ENCODE measurements at places on chromosomes 4 and X.

- no peaks in the 10 kb centered on the region for H3K4me1 ChIP-seq
- peaks cover 8% of the 10 kb centered on the region for H3K36me3 ChIP-seq
- H3K27ac ChIP-seq: no peak overlapping the region
- H3K27me3 ChIP-seq: no peaks in the 10 kb centered on the region
Observed at GRCh38 chr4:65367306-65367705, 303.0 kb downstream of the EPHA5 start.

DNA sequence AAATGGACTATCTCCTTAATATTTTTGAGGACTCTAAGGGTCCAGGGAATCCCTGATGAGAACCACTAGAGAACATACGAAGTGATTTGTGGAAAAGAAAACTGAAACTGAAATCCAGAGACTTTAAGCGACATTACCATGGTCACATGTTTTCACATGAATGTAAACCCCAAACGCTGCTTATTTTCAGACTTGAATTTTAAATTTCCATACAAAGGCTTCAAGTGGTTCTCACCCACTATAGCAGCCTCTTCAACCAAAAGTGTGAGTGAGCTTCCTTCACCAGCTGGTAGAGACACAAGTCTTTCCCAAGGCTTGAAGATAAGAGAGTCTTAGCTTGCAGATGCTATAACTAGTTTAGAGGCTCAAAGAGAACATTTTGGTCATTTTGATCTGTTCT, 232.7 kb downstream of the MGST2 start:
- no peak overlapping the region for H3K4me3 ChIP-seq
- H3K36me3 ChIP-seq: no peaks in the 10 kb centered on the region
- no peak for DNase-seq
- peaks cover 10% of the 10 kb centered on the region for H3K4me1 ChIP-seq
- no peak overlapping the region for H3K27ac ChIP-seq

GRCh38 chrX:79130857-79131256, 13.6 kb upstream of the GPR174 start:
- H3K27me3 ChIP-seq: peaks cover 7% of the 10 kb centered on the region
- H3K27ac ChIP-seq: no peak overlapping the region
- peaks cover 5% of the 10 kb centered on the region for H3K4me1 ChIP-seq
- DNase-seq: no peak
- no peak overlapping the region for H3K4me3 ChIP-seq

GRCh38 chrX:1265086-1265485, 3.5 kb upstream of the CSF2RA start:
- H3K4me1 ChIP-seq: peaks cover 25% of the 10 kb centered on the region
- H3K27me3 ChIP-seq: no peaks in the 10 kb centered on the region
- no peak overlapping the region for H3K4me3 ChIP-seq
- DNase-seq: peak; percentile 18

DNA sequence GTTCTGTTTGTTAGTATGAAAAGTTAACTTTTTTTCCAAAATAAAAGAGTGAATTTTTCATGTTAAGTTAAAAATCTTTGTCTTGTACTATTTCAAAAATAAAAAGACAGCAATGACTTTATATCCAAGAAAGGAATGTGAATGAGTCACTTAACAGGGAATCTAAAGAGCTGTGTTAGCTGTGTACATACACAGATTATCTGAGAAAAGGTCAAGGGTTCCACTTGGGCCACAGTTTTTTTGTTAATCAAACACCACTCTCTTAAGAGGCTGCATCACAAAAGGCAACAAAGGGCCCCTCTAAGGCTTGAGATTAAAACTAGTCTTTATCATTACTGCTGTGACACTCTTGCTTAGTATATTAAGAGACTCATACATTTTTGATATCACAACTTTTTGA, 82.1 kb downstream of the FIP1L1 start:
- peak overlapping the region; percentile 20 for H3K27ac ChIP-seq
- DNase-seq: no peak
- H3K4me3 ChIP-seq: no peak overlapping the region
- no peaks in the 10 kb centered on the region for H3K27me3 ChIP-seq

DNA sequence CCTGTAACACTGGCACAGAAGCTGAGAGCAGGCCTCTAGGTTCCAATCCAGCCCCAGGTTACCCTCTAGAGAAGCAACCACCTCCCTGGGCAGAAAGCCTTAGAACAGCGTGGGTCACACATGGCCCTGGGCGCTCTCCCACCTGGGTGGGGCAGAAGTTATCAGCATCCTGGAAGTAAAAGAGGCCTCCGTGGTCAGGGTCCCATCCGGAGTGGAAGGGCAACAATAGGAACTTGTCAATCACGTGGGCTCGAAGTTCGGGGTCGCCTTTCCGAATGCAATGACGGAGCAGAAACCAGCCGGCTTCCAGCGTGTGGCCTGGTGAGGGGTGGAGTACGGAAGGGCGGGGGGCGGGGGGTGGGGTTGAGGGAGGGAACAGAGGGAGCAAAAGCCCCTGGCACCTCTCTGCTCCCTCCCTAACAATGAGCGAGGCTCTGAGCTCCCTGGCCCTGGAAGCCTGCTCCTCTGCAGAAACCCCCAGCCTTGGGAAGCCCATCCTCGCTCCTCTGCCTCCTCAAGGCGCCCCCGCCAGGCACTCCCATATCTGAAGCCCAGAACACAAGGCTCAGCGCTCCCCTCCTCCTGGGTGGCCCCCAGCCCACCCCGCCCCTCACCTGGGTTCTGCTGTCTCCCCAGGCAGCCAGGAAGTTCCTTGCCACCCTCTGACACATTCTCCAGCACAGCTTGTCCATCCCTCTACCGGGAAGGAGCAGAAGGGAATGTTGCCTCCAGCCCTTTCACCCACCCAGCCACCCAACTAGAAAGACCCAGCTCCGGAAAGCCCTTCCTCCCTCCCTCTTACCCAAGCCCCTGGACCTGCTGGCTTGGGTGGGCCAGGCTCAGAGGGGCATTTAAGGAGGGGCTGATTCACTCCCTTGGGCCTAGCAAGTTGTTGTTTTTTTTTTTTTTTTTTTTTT, 2.8 kb downstream of the RENBP start:
- H3K36me3 ChIP-seq: no peaks in the 10 kb centered on the region
- H3K27me3 ChIP-seq: peaks cover 5% of the 10 kb centered on the region
- no peak overlapping the region for H3K27ac ChIP-seq
- H3K4me3 ChIP-seq: peak overlapping the region; percentile 60
- DNase-seq: no peak
- peaks cover 10% of the 10 kb centered on the region for H3K4me1 ChIP-seq

DNA sequence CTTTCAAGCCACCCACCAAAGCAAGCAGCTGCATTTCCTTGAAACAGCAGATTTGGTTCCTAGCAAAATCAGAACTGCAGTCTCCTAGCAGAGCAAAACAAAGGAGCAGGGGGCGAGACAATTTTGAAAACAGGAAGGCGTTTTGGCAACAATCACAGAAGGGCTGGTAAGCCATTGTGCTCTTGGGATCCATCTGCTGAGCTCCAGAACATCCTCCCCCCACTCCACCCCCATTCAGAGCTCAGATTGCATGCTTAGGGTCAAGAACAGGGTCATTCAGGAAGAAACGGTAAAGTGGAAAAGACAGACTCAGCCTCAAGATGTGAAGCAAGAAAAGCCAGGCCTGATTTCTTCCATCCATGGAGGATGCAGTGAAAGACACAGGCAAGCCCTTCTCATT, 7.6 kb upstream of the PCDH19 start:
- H3K27me3 ChIP-seq: peaks cover 35% of the 10 kb centered on the region
- H3K27ac ChIP-seq: no peak overlapping the region
- no peak overlapping the region for H3K4me3 ChIP-seq
- no peaks in the 10 kb centered on the region for H3K4me1 ChIP-seq

DNA sequence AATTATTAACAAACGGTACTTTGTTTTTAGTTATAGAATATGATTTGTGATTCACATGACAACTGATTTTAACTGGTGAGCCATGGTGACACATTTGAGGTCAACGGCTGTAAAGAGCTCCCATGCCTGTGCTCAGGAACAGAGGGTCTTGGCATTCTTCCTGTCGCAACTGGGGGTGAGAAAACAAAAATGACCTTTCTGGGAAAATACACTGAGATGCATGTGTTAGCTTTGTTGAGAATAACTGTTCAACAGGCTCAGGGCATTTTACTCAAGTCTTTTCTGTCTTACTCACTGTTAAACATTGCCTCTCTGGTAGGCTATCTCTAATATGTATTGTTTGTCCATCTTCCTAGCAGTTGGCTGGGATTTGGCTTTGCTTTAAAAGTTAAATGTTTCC, 57.1 kb upstream of the HPGD start:
- no peak overlapping the region for H3K27ac ChIP-seq
- H3K27me3 ChIP-seq: no peaks in the 10 kb centered on the region
- no peaks in the 10 kb centered on the region for H3K4me1 ChIP-seq
- no peak for DNase-seq
- H3K36me3 ChIP-seq: no peaks in the 10 kb centered on the region

DNA sequence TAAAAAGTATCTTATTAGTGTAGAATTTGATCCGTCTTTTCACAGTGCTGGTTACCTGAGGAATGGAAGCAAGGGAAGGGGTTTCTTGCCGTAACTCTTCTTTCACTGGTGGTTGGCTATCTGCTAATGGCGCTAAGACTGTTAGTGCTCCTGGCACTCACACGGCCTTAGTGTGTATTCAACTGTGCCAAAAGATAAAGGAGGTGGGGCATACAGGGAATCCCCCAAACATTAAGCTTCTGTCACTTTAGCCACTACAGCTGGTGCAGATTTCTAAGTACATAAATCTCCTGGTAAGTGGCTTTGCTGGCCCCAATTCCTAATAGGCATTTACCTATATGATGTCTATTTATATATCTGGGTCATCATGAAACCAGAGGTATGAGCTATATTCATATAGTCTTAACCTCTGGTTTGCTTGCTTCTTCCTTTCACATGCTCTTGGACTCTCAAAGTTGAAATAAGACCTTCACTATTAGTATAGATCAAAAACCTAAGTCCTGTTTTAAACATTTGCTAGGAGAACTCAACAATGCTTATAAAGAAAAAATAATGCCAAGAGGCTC, 95.1 kb downstream of the TSPAN7 start:
- no peaks in the 10 kb centered on the region for H3K4me1 ChIP-seq
- H3K27ac ChIP-seq: no peak overlapping the region
- H3K36me3 ChIP-seq: no peaks in the 10 kb centered on the region
- no peak for DNase-seq
- peaks cover 11% of the 10 kb centered on the region for H3K27me3 ChIP-seq

- H3K4me3 ChIP-seq: no peak overlapping the region
- peaks cover 3% of the 10 kb centered on the region for H3K4me1 ChIP-seq
- peaks cover 5% of the 10 kb centered on the region for H3K27me3 ChIP-seq
Observed at GRCh38 chrX:118225711-118226428, 109.3 kb upstream of the KLHL13 start.

DNA sequence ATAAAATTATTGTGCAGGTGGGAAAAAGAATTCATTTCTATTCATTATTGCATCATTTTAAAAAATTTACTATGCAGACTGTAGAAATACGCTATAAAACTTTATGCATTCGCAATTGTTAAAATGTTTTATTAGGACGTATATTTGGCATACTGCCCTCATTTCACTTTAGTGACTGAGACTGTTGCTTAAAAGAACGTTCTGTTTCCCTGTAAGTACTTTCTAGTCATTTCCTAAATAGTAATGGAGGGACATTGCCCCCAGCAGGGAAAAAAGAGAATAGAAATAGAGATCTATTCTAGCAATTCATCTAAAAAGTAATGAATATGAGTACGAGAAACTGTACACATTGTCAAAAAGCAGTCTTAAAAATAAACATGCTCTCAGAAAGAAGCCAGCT, 1295.8 kb upstream of the TENM3 start:
- H3K27me3 ChIP-seq: no peaks in the 10 kb centered on the region
- H3K4me3 ChIP-seq: no peak overlapping the region
- no peak overlapping the region for H3K27ac ChIP-seq
- H3K4me1 ChIP-seq: no peaks in the 10 kb centered on the region
- peaks cover 5% of the 10 kb centered on the region for H3K36me3 ChIP-seq
- DNase-seq: no peak

GRCh38 chrX:9785944-9786797, at the start of gene SHROOM2:
Gene SHROOM2 (plus strand): TSS chrX:9786429. CDS start chrX:9786546, 117 bp downstream.
- peak within 1 kb of the TSS; percentile 22 for H3K4me3 ChIP-seq
- H3K27ac ChIP-seq: no peak within 1 kb of the TSS
- DNase-seq: no peak
- no peaks in the 10 kb centered on the region for H3K4me1 ChIP-seq
- H3K27me3 ChIP-seq: peaks cover 24% of the 10 kb centered on the region

- no peak for DNase-seq
- H3K27me3 ChIP-seq: no peaks in the 10 kb centered on the region
- H3K4me1 ChIP-seq: peaks cover 22% of the 10 kb centered on the region
- no peak overlapping the region for H3K27ac ChIP-seq
Observed at GRCh38 chrX:40043895-40044294, 53.9 kb downstream of the BCOR start.

DNA sequence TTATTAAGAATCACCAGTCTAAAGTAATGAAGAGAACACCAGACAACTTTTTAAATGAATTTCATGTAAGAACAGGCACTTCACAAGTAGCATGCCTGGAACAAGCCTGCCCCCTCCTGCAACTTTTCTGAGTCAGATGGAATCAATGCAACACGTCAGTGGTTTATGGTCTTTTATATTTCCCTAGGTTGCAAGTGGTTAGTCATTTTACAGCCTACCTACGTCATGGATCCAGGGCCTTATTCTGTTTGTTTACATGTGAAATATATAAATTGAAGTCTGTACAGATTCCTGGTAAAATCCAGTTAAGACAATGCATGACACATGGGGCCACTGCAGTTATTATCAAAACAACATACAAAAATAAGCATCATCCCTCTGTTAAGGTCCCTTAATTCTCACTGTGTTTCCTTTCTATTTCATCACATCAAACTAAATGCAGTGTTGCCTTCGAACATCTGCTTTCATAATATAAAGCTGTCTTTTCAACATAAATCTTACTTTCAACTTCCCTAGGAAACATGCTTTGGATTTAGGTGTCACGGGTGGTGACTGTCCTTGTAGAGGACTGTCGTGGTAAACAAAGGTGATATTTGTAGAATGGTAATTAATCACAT, 309.3 kb downstream of the FRMPD4 start:
- H3K27ac ChIP-seq: no peak overlapping the region
- H3K4me1 ChIP-seq: no peaks in the 10 kb centered on the region
- peaks cover 5% of the 10 kb centered on the region for H3K27me3 ChIP-seq
